ENCODE measurements at places on chromosomes 3 and 15. TPM values are rescaled to one million over a fixed set of nuclear protein-coding genes. Genes with fewer than 3 reads are reported as not detected.

The SPRED1 gene
- total RNA-seq = 32.3 TPM

DNA sequence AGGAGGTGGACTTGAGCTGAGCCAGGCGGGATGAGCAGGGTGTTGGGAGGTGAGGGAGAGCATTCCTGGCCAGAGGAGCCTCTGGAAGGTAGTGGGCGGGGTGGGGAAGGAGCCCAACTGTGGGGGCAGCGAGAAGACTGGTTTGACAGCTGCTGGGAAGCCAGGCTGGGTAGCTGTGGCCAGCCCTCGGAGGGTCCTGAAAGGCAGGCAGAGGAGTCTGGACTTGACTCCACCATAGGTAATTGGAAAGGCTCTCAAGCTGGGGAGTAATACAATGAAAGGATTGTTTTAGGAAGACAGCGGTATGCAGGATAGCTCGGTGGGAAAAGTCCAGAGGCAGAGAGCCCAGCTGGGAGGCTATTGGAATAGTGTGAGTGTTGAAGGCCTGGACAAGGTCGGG lies 17.2 kb downstream of the EPHB3 start:
- DNase-seq = no peak

The COL8A1 gene
- total RNA-seq = not detected

GRCh38 chr3:98886525-98886924 lies 15.0 kb downstream of the DCBLD2 start:
- no peak for DNase-seq

DNA sequence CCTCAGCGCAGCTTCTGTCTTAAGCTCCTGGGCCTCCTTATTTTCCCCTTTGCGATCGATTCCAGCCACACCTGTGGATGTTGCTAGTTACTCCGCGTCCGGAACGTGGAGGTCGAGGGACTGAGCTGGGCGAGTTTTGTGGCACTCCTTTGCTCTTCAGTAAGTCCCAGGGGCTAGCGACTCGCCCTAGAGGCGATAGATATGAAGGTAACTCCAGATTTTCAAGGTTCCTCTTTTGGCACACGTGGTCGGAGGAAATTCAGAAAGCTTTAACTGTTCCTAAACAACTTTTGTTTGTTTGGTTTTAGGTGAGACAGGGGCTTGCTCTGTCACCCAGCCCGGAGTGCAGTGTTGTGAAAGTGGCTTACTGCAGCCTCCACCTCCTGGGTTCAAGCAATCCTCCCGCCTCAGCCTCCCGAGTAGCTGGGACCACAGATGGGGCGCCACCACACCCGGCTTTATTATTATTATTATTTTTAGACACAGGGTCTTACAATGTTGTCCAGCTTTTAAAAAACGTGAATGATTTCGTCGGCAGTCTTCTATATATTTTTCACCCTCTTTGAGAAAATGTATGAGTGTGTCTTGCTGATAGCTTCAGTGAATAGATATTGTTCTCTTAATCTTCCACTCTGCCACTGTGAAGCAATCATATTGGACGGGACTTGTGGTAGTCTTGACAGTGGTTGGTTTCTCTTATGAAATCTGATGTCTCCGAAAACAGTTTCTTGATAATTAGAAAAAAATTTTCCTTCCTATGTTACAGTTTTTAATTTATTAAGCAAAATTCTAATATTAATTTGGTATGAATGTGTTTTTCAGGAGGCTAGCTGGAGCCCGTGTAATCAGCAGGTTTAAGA lies 785 bp downstream of the MFSD1 start:
- DNase-seq = no peak
